ENCODE measurements at places on chromosomes 3 and 15. TPM values are rescaled to one million over a fixed set of nuclear protein-coding genes. Genes with fewer than 3 reads are reported as not detected.

The CLDN1 gene
- 1.4 TPM for total RNA-seq

The TBC1D2B gene
- 11.9 TPM for total RNA-seq

The ADAMTSL3 gene
- 9.2 TPM for total RNA-seq

The CCRL2 gene
- 1.4 TPM for total RNA-seq

Data from left ventricle myocardium superior (tissue), 1 donor.